GM23338 (cell line): ENCODE measurements at places on chromosomes 1 and 21. TPM values are rescaled to one million over a fixed set of nuclear protein-coding genes. Genes with fewer than 3 reads are reported as not detected.

GRCh38 chr1:152968248-152968647 lies 2.2 kb upstream of the SPRR4 start:
- no peaks in the 10 kb centered on the region for H3K4me1 ChIP-seq
- DNase-seq, result no peak
- no peak overlapping the region for H3K27ac ChIP-seq
- H3K36me3 ChIP-seq, result no peaks in the 10 kb centered on the region

DNA sequence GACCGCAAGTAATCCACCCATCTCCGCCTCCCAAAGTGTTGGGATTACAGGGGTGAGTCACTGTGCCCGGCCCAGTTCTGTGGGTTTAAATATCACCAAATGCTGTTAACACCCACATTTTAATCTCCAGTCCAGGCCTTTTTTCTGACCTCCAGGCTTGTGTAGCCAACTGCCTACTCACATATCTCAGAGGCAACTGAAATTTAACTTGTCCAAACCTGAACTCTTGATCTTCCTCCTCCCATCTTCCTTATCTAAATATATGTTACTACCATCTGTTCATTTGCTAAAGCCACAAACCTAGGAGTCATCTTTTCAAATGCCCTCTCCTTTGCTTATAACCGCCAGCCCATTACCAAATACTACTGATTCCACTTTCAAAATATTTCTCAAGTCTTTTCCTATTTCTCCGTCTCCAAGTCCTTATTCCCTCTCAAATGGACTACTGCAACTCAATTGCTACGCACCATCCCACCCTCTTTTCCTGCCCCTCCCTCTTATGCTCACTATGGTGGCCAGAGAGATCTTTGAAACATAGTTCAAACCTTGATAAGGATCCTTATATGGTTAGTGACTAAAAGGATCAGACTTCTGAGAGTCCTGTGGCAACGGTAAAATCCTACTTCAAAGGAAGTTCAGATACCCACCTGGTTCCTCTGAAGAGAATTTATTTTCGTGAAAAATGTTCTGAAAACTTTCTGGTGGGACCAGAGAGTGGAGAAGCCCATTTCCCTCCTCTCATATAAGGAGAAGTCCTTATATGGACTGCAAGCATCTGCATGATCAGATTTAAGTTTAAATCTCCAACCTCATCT lies 78.5 kb upstream of the CDC42BPA start:
- no peaks in the 10 kb centered on the region for H3K4me1 ChIP-seq
- DNase-seq, result no peak
- no peaks in the 10 kb centered on the region for H3K36me3 ChIP-seq
- H3K27ac ChIP-seq, result no peak overlapping the region
- H3K4me3 ChIP-seq, result no peak overlapping the region

- no peaks in the 10 kb centered on the region for H3K27me3 ChIP-seq
- no peak overlapping the region for H3K27ac ChIP-seq
- H3K4me3 ChIP-seq, result no peak overlapping the region
- H3K36me3 ChIP-seq, result no peaks in the 10 kb centered on the region
- no peak for DNase-seq
Observed at GRCh38 chr1:169509354-169509753, 23.6 kb upstream of the SLC19A2 start.

DNA sequence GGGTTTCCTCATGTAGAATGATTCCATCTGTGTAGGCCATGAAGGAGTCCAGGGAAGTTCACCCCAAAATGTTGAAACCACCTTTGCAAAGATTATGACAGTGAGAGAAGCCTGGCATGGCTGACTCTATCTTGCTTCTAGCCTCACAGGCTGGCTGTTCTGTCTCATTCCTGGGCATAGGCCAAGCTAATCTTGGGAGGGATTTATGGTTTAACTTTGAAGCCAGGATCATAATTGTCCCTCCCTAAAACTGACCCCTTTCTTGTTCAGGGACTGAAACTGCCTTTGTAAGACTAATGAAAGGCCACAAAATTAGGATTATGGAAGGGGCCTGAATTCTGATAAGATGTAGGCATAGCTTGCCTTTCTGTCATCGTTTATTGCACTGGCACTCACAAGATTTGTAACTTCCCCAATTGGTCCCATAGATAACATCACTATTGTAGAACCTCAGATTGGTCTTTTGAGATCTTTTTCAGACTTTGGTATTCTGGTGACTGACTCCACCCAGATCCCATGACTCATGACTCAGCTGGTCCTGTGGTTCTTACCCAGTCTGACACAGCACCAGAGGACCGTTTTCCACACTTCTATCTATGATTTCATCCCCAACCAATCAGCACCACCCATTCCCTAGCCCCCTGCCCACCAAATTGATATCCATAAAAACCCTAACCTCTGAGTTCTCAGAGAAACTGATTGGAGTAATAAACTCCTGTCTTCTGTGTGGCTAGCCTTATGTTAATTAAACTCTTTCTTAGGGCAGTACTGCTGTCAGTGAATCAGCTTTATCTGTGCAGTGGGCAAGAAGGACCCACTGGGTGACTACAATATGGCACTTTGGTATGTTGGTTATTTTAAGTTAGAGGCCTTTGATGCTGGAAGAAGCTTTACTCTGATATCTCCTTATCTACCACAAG lies 13.6 kb upstream of the LAMTOR5 start:
- H3K36me3 ChIP-seq, result no peaks in the 10 kb centered on the region
- no peak for DNase-seq
- H3K4me3 ChIP-seq, result no peak overlapping the region
- no peaks in the 10 kb centered on the region for H3K27me3 ChIP-seq
- H3K4me1 ChIP-seq, result peaks cover 9% of the 10 kb centered on the region

- H3K27me3 ChIP-seq, result no peaks in the 10 kb centered on the region
- DNase-seq, result no peak
- H3K4me1 ChIP-seq, result peaks cover 50% of the 10 kb centered on the region
- no peak overlapping the region for H3K4me3 ChIP-seq
Observed at GRCh38 chr1:95506736-95507414, 272.9 kb downstream of the RWDD3 start.

DNA sequence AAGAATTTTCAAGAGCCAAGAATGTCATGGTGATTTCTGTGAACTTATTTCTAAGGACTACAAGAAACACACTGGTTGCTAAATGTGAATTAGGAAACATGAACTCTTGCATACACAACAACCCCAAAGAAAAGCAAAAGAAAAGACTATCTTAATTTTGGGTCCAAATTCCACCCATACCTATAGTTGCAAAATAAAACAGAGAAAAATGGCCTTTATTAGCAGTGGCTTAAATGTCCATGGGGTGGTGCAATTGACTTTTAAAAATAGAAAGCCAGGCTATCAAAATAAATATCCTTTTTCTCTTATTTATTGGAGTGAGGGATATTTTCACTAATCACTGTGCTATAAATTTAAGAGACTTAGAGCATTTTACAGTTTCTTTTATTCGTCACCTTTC lies 80.9 kb upstream of the DPYD start:
- H3K4me1 ChIP-seq, result peaks cover 11% of the 10 kb centered on the region; the same call in 1 of the 2 replicates
- peak; percentile 6 for DNase-seq
- no peaks in the 10 kb centered on the region for H3K36me3 ChIP-seq
- no peaks in the 10 kb centered on the region for H3K27me3 ChIP-seq
- no peak overlapping the region for H3K27ac ChIP-seq
- H3K4me3 ChIP-seq, result no peak overlapping the region

DNA sequence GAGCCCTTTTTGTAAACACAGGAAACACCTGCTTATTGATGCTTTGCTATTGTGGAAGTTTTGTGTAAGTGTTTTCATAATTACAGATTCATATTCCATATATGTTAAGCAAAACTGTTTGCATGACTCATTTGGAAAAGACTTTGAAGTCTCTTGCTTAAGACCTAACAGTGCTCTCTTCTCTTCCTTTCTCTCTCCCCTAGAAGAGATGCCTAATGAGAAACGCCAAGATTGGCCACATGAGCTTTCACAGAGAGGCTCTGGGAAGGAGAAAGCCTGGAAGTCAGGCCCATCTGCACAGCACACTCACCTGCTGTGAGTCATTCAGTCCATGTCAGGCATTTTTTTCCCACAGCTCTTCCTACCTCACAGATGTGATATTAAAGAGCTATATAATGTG lies 101.6 kb upstream of the PALMD start:
- no peaks in the 10 kb centered on the region for H3K4me1 ChIP-seq
- H3K36me3 ChIP-seq, result no peaks in the 10 kb centered on the region
- H3K27ac ChIP-seq, result no peak overlapping the region
- no peak overlapping the region for H3K4me3 ChIP-seq
- no peaks in the 10 kb centered on the region for H3K27me3 ChIP-seq

- no peak overlapping the region for H3K4me3 ChIP-seq
- no peaks in the 10 kb centered on the region for H3K36me3 ChIP-seq
- H3K4me1 ChIP-seq, result peaks cover 24% of the 10 kb centered on the region; the same call in 1 of the 2 replicates
- no peak overlapping the region for H3K27ac ChIP-seq
Observed at GRCh38 chr1:109793089-109793485, 29.4 kb upstream of the EPS8L3 start.

DNA sequence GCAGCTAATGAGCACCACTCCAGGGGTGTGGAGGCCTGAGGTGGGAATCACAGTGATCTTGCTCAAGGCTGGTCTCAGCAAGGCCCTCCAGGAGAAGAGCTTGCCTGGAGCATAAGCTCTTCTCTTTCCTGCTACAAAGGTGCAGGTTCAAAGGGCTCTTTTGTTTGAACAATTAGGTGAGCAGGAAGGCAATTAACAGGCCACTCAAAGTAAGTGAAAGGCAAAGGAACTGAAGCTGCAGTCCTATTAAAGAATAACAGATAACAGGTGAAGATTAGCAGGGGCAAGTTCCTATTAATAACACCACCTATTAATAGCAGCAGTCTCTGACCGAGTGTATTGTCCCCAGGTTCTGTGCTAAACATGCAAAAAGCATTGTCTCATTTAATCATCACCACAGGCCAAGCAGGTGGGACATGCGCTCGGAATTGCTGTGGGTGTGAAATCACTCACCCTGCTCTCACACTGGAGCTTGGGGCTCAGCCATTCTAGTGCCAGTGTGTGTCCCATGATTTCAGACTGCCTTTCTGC lies 113.8 kb downstream of the RHOU start:
- peaks cover 38% of the 10 kb centered on the region for H3K4me1 ChIP-seq
- H3K4me3 ChIP-seq, result no peak overlapping the region
- no peaks in the 10 kb centered on the region for H3K36me3 ChIP-seq
- H3K27ac ChIP-seq, result peak overlapping the region; percentile 29; the same call in 1 of the 2 replicates
- DNase-seq, result no peak

GRCh38 chr1:10612436-10613160 lies 137.8 kb downstream of the PEX14 start:
- no peaks in the 10 kb centered on the region; the same call in 1 of the 2 replicates for H3K4me1 ChIP-seq
- H3K4me3 ChIP-seq, result no peak overlapping the region
- no peaks in the 10 kb centered on the region for H3K27me3 ChIP-seq
- no peak for DNase-seq
- no peak overlapping the region for H3K27ac ChIP-seq

DNA sequence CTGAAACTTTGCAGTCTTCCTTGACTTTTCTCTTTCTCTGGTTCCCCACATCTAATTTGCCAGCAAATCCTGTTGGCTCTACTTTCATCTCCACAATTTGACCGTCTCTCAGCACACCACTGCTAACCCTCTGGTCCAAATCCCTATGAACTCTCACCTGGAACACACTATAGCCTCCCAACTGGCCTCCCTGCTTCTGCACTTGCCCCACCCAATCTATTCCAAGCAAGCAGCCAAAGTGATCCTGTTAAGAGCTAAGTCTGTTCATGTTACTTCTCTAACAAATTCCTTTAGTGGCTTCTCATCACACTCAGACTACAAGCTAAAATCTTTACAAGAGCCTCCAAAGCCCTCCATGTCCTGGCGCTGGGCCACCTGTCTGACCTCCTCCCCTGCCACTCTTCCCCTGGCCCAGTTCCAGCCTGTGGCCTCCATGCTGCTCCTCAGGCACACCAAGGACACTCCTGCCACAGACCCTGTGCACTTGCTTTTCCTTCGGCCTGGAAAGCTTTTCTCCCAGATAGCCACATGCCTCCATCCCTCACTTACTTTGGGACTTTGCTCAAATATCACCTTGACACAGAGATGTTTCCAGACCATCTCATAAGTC lies 104.1 kb downstream of the DTL start:
- H3K27me3 ChIP-seq, result no peaks in the 10 kb centered on the region
- no peak overlapping the region for H3K27ac ChIP-seq
- H3K4me3 ChIP-seq, result no peak overlapping the region
- H3K4me1 ChIP-seq, result no peaks in the 10 kb centered on the region
- DNase-seq, result no peak
- H3K36me3 ChIP-seq, result no peaks in the 10 kb centered on the region

DNA sequence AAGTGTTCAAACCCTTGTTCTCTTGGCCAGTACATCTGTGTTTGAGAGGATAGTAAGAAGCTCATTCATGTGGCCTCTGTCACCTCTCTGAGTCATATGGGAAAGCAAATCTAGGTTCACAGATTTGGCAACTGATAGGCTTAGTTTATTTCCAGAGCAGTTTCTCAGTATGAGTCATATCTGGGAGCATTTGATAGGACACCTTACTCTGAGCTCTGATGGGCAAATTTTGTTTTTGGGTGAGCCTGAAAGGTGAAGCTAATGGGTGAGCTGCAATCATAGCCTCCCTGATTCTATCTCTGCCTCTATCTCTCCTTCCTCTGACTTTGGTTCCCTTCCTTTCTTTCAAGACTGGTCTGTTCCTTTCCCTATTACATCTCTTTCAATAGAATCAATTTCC lies 134.4 kb downstream of the S1PR1 start:
- no peaks in the 10 kb centered on the region for H3K36me3 ChIP-seq
- H3K27me3 ChIP-seq, result no peaks in the 10 kb centered on the region
- H3K4me3 ChIP-seq, result no peak overlapping the region
- no peaks in the 10 kb centered on the region for H3K4me1 ChIP-seq
- DNase-seq, result no peak

DNA sequence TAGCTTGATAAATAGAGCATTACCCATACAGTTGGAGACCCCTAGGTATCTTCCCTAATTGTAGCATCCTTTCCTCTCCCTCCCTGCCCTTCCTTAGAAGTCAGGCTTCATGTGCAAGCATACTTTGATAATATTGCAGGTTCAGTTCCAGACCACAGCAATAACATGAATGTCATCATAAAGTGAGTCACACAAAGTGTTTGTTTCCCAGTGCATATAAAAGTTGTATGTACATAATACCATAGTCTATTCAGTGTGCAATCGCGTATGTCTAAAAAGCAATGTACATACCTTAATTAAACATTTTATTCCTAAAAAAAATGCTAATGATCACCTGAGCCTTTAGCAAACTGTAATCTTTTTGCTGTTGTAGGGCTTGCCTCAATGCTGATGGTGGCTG lies 33.4 kb upstream of the KAZN start:
- H3K27me3 ChIP-seq, result no peaks in the 10 kb centered on the region
- H3K4me1 ChIP-seq, result no peaks in the 10 kb centered on the region
- no peak overlapping the region for H3K27ac ChIP-seq
- no peaks in the 10 kb centered on the region for H3K36me3 ChIP-seq

The CACNA1E gene
- 1.1 and 2.0 TPM in 2 replicates for total RNA-seq

The WDR64 gene
- not detected in 2 replicates for total RNA-seq

The AMY2B gene
- total RNA-seq, result 1.3 and 1.5 TPM in 2 replicates

The LYPD8 gene
- total RNA-seq, result not detected in 2 replicates

The HMGCS2 gene
- not detected in 2 replicates for total RNA-seq

The IARS2 gene
- total RNA-seq, result 74.4 and 75.6 TPM in 2 replicates
